ENCODE measurements at places on chromosomes 13 and 19.

DNA sequence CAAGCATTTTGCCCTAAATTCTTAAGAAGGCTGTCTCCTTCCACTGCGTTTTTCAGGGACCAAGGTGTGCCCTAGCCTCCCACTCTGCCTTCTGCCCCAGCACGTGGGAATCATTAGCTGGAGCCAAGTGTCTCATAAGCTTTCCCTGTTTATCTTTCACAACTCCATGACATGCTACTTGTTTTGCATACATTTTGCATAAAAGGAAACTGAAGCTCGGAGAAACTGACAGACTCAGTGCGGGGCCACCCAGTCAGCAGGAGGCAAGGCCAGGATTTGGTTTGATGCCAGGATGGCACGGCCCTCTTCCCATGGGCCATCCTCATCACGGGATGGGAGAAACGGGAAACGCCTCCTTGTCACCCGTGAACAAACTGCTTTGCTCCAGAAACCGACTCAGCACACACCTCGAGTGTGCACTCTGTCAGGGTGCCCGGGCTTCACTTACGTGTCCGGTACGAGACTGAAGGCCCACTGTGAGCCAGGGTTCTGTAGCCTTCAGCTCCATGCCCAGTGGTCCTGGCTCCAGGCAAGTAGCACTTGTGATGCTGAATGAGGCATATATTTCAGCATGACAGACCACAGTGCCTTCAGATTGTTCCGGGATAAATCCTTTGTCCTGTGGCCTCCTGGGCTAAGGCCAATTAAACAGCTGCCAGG, 9.6 kb downstream of the CEBPA start:
- DNase-seq: peak; percentile 3

GRCh38 chr13:95209109-95209508, 92.1 kb downstream of the ABCC4 start:
- no peak for DNase-seq

- no peak for DNase-seq
Observed at GRCh38 chr13:73138638-73139491, 80.1 kb downstream of the KLF5 start.

GRCh38 chr19:2429917-2430535, 2.6 kb upstream of the TIMM13 start:
- DNase-seq: no peak

- DNase-seq: no peak
Observed at GRCh38 chr19:43265664-43266025, 3.7 kb downstream of the PSG9 start.

DNA sequence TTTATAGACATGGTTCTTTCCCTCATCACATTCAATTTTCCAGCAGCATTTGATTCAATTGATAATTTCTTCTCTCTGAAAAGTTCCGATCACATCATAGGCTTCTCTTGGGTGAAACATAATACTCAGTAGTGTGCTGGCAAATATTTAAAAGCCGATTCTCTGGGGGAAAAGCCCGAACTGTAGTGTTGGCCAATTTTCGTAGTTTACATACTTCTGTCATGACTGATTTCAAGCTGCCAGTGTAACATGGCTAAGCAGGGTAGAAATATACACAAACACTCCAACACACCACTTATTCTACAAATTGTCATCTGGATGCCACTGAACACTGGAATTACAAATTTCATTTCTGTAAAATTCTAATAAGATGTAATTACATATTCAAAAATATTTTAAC, 56.1 kb upstream of the FREM2 start:
- DNase-seq: no peak

GRCh38 chr19:821231-821824, 427 bp downstream of the PLPPR3 start:
- no peak for DNase-seq

GRCh38 chr13:27559719-27560118, 60.6 kb downstream of the LNX2 start:
- DNase-seq: no peak

DNA sequence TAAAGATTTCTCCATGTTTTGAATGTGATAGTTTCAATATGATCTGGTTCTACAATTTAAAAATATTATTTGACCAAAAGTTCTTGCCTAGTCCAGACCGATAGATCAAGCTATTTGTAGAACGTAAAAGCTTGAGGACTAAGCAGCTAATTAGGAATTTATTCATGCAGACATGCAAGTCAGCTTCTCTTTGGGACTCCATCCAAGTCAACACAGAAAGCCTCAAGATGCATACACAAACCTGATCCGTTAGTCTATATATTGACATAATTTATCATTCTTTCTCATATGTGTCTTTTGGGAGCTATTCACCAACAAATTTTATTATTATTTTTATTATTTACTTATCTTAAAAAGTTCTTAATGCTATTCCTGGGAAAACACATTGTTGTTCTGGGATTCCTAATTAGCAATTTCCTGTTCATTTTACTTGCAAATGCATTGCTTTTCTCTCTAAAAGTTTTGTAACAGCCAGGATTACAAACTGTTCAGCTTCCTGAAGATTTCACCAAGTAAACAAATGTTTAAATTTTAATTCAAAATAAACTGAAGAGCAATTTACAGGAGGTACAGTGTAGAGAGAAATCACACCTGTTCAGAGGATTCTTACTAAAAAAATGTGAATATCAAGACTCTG, 375.3 kb downstream of the GPC5 start:
- no peak for DNase-seq

DNA sequence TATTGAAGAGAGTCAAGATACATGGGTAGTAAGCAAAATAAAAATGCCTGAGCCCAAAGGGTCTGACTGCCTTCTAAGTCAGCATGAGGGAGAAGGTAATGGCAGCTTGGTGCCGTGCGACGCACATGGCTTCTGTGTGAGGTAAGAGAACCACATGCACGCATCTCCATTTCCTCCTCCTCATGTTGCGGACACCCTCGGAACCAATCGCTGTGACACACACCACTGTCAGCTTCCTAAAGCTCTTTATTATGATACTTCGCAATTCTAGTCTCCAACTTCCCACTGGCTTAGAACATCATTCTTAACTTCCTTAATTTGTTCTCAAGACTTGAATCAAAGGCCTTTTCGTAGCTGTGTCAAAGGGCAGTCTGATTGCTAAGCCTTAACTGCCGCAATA, 170.1 kb downstream of the OXGR1 start:
- no peak for DNase-seq

GRCh38 chr13:110001670-110002275, 215.4 kb upstream of the IRS2 start:
- peak; percentile 29 for DNase-seq

- DNase-seq: no peak
Observed at GRCh38 chr13:100338275-100338674, 249.4 kb downstream of the PCCA start.

GRCh38 chr13:49248622-49249002, 887 bp downstream of the CDADC1 start:
- no peak for DNase-seq

DNA sequence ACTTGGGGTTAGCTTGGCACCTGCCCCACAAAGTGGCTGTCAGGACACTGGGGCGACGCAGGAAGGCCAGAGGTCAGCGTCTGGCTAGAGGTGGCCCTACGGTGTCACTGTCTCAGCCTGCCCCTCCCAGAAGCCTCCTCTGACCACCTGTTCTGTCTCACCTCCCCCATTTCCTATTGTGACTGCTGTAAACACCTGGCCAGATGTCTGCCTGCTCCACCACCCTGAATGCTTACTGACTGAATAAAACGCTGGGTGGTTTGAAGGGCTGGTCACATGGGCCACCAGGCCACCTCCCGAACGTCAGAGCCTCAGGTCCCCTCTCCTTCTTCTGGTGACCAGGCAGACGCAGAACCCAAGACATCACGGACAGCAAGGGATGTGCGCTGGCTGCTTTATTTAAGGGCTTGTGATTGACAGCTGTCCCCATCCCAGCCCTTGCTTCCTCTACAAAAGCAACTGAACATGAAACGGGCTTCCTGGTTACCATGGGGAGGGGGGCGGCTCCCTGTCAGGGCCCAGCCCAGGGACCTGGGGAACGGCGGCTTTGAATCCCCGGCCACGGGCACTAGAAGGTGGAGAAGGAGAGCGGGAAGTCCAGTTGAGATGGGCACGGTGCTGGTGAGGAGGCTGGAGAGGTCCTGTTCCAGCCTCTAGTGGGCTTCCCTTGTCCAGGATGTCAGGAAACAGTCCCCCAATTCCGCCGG, 6.2 kb downstream of the ELOF1 start:
- no peak for DNase-seq

- no peak for DNase-seq
Observed at GRCh38 chr13:30314069-30314468, 6.7 kb upstream of the KATNAL1 start.

GRCh38 chr13:48185018-48185417, 48.0 kb upstream of the ITM2B start:
- no peak for DNase-seq

Measured in kidney glomerular epithelial cell (primary cell).